Tibial artery (tissue), 4 donors: ENCODE measurements at places on chromosomes 16 and 17.
A peak's percentile ranks its signal among the peaks of the same experiment; 100 is the strongest.

DNA sequence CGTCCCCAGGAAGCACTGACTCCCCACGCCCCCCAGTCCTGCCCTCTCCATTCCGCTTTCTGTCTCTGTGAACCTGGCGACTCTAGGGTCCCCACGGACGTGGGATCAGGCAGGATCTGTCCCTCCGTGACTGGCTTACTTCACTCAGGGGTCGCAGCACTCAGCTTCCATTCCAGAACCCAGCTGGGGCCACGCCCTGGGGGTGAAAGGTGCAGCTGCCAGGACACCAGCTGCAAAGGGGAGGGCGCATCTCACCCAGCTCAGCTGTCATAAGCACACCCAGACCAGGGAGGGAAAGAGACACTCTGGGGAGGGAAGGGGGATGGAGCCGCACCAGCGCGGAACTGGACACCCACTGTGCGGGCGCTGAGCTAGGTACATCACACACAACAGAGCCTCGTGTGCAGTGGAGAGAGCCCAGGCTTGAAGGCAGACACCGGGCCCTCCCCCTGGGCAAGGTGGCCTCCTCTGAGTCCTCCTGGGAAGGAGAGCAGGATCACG, 18.5 kb upstream of the HEXD start:
- no peaks in the 10 kb centered on the region for H3K4me1 ChIP-seq
- H3K36me3 ChIP-seq = peaks cover 55% of the 10 kb centered on the region
- H3K27ac ChIP-seq = no peak overlapping the region
- no peaks in the 10 kb centered on the region for H3K27me3 ChIP-seq

DNA sequence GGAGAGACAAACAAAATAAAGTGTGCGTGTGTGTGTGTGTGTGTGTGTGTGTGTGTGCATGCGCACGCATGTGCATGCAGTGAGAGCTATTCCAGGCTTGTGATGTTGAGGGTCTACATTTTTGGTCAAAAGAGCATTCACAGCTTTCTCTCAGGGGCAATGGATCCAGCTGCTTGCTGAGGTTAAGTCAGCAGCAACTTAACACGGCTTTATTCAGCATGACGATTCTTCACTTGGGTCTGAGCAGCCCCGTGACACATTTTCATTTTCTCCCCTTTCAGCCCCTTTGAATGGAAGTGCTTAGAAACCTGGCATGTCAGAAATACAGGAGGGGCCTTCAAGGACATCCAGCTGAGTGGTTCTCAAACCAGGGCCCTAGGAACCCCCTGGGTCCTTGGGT, 66.4 kb upstream of the MED9 start:
- no peaks in the 10 kb centered on the region for H3K36me3 ChIP-seq
- H3K27me3 ChIP-seq = peaks cover 59% of the 10 kb centered on the region

GRCh38 chr17:3513305-3514035, 37.7 kb downstream of the ASPA start:
- peak overlapping the region; percentile 12 for H3K4me3 ChIP-seq
- H3K27ac ChIP-seq = peak overlapping the region; percentile 30
- H3K27me3 ChIP-seq = no peaks in the 10 kb centered on the region
- no peaks in the 10 kb centered on the region for H3K36me3 ChIP-seq
- no peaks in the 10 kb centered on the region for H3K4me1 ChIP-seq

GRCh38 chr16:78843978-78844377, 744.5 kb downstream of the WWOX start:
- H3K27ac ChIP-seq = no peak overlapping the region
- H3K36me3 ChIP-seq = no peaks in the 10 kb centered on the region
- H3K4me1 ChIP-seq = no peaks in the 10 kb centered on the region
- no peaks in the 10 kb centered on the region for H3K27me3 ChIP-seq
- DNase-seq = no peak

- no peaks in the 10 kb centered on the region for H3K4me1 ChIP-seq
- DNase-seq = peak; percentile 94
- H3K27me3 ChIP-seq = peaks cover 5% of the 10 kb centered on the region
These were observed 9.3 kb downstream of the CORO6 start for GRCh38 chr17:29613352-29613837.

- H3K4me3 ChIP-seq = peak within 1 kb of the TSS; percentile 79
- peak; percentile 91 for DNase-seq
- H3K27me3 ChIP-seq = no peaks in the 10 kb centered on the region
These were observed at the start of gene CISD3 for GRCh38 chr17:38729886-38730525. CISD3 (plus strand) TSS chr17:38730341; CDS start chr17:38730359, 18 bp downstream.

- no peaks in the 10 kb centered on the region for H3K27me3 ChIP-seq
- H3K4me1 ChIP-seq = no peaks in the 10 kb centered on the region
- H3K27ac ChIP-seq = no peak overlapping the region
- no peak overlapping the region for H3K4me3 ChIP-seq
- H3K36me3 ChIP-seq = no peaks in the 10 kb centered on the region
- DNase-seq = no peak
These were observed 21.3 kb downstream of the C16orf95 start for GRCh38 chr16:87295661-87296531.

DNA sequence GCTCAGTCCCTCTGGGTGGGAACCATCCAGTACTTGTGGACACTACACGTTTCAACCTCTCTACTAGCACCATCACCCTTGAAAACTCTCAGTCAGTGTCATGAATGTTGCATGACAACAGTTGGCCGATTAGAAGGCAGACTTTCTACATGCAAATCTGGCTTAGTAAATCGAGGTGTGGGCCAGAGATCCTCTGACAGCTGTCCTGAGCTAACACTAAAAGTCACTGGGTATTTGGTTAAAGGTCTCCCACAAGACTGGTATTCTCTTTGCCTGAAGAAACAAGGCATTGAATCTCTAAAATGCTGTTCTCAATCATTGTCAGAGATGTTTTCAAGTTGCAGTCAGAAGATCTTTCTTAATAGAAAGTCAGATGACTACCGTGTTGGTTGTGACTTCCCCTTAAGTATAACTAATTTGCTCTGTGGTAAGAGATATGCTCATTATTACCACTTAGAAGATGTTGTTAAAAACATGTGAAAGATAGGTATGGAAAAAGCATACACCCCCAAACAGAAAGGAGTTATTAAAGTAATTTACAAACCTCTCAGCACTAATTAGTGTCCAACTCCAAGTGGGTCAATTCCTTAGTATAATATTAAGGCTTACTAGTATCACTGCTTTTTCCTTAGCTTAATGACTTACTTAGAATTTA, 62.3 kb downstream of the WNT3 start:
- no peak overlapping the region for H3K4me3 ChIP-seq
- H3K27me3 ChIP-seq = no peaks in the 10 kb centered on the region
- no peak for DNase-seq
- H3K27ac ChIP-seq = no peak overlapping the region

DNA sequence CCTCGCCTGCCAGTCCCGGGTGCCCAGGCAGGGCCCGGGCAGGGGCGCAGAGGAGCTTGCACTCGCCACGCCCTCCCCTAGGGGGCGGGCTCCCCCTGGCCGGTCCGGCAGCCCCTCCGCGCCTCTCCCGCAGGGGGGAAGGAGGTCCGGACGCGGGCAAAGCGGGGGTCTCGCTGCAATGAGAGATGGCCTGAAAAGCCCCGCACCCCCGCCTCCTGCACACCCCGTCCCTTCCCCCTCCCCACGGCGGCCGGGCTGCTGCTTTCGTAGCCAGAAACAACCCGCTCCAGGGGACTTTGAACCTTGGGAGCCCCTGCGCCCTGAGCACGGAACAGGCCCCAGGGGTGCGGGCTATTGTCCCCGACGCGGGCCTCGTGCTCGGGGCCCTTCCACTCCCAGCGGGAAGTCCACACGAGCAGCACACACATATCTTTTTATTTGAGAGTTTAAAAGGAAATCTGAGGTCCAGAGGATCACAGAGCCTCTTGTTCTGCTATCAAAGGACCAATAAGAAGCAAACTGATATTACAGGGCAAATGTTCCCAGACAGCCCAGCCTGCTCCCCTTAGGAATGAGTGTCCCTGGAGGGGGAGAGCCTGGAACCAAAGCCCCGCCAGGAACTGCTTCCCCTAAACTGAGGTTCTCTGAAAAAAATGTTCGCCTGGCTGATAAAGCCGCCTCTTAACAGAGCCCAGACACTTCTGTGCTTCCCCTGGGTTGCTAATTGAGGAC, 5.8 kb upstream of the CBX4 start:
- H3K4me3 ChIP-seq = peak overlapping the region; percentile 46
- H3K27me3 ChIP-seq = peaks cover 89% of the 10 kb centered on the region
- no peaks in the 10 kb centered on the region for H3K36me3 ChIP-seq
- no peaks in the 10 kb centered on the region for H3K4me1 ChIP-seq

DNA sequence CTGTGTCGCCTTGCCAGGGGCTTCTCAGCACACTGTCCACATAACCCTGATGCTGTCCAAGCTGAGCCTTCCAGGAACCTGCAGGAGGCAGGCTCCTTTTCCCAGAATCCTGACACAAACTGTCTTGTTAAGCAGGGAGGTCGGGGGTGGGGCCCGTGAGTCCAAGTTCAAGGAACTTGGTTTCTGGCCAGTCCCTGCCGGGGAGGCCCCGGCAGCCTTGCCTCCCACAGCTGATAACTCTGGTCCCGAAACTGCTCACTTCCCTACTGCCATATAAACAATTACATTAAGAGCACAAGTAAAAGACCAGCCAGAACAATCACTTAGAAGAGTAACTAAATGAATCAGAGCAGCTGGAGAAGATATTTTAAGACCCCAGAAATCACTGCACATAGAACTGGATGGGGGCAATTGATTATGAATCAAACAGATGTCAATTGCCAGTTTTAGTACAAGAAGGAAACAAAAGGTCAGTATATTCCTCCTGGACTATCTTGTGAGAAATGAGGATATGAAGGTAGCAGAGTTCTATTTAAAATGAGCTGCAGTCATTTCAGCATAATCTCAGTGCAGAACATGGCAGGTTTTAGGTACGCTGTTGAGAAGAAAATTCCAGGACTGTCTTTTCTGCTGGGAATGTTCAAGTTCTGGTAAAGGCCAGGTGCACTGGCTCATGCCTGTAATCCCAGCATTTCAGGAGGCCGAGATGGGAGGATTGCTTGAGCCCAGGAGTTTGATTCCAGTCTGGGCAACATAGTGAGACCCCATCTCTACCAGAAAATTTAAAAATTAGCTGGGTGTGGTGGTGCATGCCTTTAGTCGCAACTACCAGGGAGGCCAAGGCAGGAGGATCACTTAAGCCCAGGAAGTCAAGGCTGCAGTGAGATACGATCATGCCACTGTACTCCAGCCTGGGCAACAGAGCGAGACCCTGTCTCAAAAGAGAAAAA, 169.8 kb downstream of the PITPNC1 start:
- no peaks in the 10 kb centered on the region for H3K36me3 ChIP-seq
- no peaks in the 10 kb centered on the region for H3K27me3 ChIP-seq
- no peak for DNase-seq
- H3K4me1 ChIP-seq = no peaks in the 10 kb centered on the region
- H3K4me3 ChIP-seq = no peak overlapping the region
- no peak overlapping the region for H3K27ac ChIP-seq

- DNase-seq = peak; percentile 40
- H3K36me3 ChIP-seq = no peaks in the 10 kb centered on the region
- no peak overlapping the region for H3K4me3 ChIP-seq
- no peaks in the 10 kb centered on the region for H3K27me3 ChIP-seq
These were observed 32.7 kb upstream of the LITAF start for GRCh38 chr16:11619327-11619851.

DNA sequence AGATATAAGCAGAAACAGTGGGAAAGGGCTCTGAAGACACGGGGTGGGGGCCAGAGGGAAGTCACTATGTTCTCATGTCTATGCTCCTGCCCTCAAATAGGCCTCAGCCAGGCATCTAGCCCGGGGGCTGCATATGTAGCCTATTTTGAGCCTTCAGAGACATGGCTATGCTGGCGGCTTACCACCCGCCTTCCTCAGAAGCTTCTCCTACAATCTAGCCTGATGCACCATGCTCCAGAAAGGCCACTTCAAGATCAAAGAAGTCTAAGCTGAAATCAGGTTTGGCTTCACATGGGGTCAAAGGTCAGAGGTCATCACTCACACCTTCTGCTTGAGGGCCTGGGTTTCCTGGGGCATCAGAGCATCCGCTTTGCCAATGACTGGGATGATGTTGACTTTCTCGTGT, 1.6 kb downstream of the SEPTIN1 start:
- DNase-seq = no peak
- H3K27me3 ChIP-seq = no peaks in the 10 kb centered on the region
- no peak overlapping the region for H3K27ac ChIP-seq
- peaks cover 11% of the 10 kb centered on the region for H3K4me1 ChIP-seq
- no peaks in the 10 kb centered on the region for H3K36me3 ChIP-seq

GRCh38 chr16:86344586-86344871, 165.8 kb upstream of the FOXF1 start:
- H3K4me3 ChIP-seq = no peak overlapping the region
- peaks cover 15% of the 10 kb centered on the region for H3K4me1 ChIP-seq
- no peak for DNase-seq
- H3K27me3 ChIP-seq = no peaks in the 10 kb centered on the region
- peak overlapping the region; percentile 57 for H3K27ac ChIP-seq

GRCh38 chr17:31724026-31724425, 135.0 kb downstream of the COPRS start:
- DNase-seq = no peak
- H3K36me3 ChIP-seq = no peaks in the 10 kb centered on the region
- H3K27ac ChIP-seq = peak overlapping the region; percentile 57
- H3K4me3 ChIP-seq = no peak overlapping the region
- no peaks in the 10 kb centered on the region for H3K27me3 ChIP-seq
- peaks cover 36% of the 10 kb centered on the region for H3K4me1 ChIP-seq
